Activated CD8-positive, alpha-beta memory T cell treated with anti-CD3 and anti-CD28 coated beads for 4 hours (primary cell): ENCODE measurements at places on chromosomes 16 and 17.

DNA sequence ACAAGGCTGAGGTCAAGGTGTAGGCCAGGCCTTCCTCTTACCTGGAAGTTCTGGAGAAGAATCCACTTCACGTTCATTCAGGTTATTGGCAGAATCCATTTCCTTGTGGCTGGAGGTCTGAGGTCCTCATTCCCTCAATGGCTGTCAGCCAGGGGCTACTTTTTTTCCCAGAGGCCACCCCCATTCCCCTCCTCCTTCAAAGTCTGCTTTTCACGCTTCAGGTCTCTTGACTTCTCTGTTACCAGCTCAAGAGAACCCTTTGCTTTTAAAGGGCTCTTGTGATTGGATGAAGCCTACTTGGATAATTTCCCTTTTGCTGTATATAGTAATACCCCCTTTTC is 55.1 kb upstream of the LGALS9 start:
- DNase-seq, result no peak

DNA sequence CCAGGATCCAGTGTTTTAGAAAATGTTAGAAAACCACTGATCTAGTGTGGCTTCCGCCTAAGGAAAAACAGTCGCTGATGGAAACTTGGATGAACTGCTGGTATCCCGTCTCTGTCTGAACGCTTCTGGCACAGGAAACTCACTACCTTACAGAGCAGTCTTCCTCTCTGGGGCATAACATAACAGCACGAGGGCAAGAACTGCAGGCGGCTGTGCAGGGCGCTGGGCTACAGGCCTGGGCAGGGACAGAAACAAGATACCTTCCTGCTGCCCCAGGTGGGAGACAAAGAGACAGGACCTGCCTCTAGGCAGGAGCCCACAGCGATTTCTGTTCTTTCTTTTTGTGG is 10.5 kb downstream of the MXRA7 start:
- no peak for DNase-seq

- DNase-seq, result no peak
Measured at GRCh38 chr17:6098823-6099180, 28.6 kb downstream of the WSCD1 start.

DNA sequence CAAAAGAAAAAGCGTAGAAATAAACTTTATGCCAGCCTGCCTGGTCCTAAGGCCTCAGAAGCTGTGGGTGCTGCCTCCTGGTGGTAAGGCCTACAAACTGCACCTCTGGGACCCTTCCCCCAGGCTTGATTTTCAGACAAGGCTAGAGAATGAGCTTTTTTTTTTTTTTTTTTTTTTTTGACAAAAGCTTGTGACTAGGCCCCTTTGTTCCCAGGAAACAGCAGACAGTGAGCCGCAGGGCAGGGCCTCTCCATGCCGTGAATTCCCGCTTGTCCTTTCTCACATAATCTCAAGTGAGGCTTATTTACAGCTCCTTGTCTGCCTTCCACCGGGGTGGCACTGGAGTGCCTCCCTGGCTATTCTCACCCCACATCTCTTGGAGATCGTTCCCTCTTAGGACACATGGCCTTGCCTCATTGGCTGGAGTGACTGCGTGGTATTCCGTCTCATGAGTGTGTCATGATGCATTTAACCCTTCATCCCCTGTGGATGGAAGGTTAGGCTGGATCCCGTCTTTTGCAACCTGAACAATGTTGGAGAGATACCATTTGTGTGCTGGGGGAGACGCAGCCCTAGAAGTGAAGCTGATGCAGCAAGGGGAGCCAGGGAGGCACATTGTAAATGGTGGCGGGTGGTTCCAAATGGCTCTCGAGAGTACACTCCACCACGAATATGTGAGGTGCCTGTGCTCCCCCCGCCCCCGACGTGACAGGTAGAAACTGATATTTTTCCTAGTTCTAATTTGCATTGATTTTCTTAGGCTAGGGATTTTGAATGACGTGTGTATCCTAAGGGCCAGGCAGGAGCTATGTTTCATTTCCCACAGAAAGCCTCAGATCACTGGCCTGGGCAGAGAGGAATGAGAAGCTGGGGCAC is 49.6 kb downstream of the USP22 start:
- peak; percentile 20 for DNase-seq

DNA sequence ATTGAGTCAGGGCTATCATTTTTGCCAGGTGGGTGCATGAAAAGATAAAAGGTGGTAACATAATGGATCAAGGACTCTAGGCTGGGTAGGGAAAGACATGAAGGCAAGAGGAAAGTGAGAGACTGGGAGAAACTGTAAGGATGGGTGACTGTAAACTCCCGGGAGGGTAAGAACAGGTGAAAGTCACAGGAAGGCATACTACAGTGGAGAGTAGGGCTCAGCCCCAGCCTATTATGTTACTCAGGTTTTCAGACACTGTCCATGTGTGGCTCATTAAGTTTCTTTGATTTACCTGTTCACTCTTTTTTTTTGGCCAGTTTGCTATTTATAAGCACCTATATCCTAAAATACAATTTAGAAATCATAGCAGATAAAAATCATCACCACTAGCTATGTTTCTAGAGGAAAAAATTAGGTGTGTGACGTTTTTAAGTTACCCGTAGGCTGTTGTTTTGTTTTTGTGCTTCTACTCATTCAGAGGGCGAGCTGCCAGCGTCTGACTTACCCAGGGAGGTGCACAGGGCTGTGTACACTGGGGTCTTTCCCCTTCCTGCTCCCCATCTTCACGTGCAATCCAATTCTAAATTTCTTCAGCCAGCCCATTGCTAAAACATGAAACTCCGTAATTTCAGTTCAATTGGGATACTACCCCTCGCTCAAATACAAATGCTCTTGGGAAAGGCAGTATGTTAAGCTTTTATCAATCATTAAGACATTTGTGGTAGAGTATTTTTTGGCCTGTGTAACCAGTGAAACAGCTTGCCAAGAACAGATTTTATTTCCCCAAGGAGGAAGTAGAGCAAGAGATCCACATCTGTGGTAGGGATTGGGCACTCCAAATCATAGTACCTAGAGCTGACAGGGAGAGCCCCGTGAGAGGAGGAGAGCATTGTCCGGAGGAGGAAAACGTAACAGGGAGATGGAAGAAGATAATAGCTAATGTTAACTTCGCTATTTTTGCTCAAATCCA is 21.7 kb upstream of the VWA3A start:
- no peak for DNase-seq

DNA sequence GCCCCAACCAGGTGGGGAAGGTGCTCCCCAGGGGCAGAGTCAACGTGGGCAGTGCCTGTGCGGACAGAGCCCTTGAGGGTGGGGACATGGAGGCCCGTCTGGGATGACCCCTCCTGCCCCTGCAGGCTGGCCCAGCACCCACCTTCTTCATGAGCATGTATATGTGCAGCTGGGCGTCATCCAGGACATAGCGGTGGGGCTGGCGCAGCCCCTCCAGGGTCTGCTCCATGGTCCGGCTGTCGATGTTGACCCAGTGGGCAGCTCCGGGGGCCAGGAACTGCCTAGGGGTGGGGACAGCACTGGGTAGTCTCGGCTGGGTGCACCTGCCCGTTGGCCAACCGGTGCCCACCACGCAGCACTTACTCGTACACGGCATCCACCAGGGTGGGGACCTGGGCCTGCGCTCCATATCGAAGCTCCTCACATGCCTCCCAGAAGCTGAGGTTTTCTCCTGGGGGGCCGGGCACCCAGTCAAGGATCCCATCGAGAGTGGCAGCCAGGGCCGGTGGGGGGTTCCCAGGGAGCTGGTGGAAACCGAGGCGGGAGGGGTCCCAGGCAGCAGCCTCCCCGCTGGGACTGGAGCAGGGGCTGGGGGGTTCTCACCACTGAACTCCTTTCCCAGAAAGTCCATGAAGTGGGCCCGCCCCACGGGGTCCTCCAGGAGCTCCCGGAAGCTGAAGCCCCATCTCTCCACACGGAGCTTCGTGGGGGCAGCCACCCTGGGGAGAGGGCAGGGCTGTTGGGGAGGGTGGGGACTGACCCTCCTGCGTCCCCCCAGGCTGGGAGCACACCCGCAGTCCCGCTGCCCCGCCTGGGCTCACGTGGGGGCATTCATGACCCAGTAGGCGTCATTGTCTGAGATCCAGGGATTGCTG is 5.1 kb downstream of the RGS11 start:
- no peak for DNase-seq

DNA sequence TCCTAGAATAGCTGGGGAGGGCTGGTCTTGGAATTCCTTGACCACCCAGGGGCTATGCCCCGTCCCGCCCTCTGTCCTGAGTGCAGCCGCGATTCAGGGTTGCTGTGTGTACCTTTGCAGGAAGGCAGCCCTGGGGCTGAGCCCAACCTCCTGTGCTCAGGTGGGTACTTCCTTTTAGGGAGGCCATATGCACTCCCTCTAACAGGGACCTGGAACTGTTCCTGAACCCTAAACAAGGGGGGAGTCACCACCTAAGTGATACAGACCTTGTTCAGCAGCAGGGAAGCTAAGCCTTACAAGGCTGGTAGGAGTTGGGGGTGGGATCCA is 24.6 kb downstream of the LLGL2 start:
- no peak for DNase-seq

DNA sequence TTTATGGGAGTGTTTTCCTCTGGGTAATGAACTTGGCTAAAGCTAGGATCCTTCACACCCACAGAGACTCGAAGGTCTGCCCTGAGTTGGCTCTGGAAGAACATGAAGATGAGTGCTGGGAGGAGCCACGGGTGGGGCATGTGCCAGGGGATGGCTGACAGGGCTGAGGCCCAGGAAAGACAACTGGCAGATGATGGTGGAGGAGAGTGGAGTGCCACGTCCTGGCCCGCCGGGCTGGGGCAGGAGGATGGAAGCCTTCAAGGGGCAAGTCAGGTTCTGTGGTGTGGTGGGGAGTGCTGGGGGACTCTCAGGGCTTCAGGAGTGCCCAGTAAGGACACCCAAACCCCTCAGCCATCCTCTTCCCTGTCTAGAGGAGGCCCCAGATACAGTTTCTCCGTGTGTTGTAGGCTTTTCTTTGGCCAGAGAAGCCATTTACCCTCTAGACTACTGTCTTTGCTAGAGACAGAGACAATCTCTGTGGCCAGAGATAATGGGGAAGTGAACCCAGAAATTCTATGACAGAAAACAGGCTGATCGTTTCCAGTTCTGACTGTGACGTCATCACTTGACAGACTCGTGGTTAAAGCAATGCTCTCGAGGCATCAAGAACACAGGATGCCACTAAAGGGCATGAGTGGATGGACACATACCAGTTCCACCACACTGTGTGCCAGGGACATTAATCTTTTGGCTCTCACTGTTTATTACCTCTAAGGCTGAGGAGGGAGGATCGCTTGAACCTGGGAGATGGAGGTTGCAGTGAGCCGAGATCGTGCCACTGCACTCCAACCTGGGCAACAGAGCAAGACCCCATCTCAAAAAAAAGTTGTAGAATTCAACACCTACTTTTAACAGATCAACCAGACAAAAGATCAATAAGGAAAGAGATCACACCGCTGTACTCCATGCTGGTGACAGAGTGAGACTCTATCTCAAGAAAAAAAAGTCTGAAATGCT is 18.6 kb upstream of the SLC5A10 start:
- DNase-seq, result no peak

DNA sequence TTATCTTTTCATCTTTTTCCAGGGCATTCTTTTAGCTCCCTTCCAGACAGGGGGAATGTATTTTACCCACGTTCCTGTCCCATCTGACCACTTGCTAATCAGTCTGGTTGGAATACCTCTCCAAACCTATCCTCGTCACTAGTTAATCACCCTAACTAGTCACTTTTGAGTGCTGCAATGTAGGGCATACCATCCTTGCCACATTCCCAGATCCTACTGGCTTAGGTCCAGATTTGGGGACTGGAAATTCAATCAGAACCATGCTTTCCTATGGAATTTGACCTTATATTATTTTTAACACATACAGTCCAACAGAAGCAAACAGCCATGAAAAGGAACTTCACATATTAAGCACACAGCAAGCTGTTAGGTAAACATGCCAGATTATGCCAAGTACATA is 29.7 kb downstream of the NACA2 start:
- no peak for DNase-seq

DNA sequence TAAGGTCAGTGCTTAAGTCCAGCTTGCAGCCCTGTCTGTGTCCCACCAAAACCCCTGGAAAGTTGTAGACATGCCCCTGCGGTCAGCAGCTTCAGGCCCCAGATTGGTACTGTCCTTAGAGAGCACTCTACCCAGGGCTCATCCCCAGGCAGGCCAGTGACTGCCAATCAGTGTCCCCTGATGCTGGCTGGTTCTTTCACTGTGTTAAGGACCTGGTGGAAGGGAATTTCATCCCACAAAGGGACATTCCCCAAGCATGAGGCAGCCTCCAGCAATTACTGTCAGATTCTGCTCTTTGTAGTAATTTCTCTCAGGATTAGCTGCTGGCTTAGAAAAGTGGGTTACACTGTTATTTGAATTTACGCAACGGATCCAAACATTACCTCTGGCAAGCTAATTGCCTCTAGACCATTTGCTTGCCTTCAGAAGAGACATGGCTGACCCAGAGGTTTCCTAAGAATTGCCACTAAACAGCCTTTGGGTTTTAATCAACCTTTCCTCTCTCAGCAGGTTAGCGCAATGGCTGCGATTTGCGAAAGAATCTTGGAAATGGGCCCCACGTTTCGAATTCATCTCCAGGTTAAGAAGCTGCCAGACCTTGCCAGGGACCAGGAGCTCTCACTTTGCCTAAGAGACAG is 5.9 kb downstream of the IRX6 start:
- no peak for DNase-seq

GRCh38 chr17:74358697-74359096 is 3.0 kb downstream of the BTBD17 start:
- no peak for DNase-seq

GRCh38 chr17:11944587-11944986 is 52.7 kb downstream of the ZNF18 start:
- DNase-seq, result no peak

DNA sequence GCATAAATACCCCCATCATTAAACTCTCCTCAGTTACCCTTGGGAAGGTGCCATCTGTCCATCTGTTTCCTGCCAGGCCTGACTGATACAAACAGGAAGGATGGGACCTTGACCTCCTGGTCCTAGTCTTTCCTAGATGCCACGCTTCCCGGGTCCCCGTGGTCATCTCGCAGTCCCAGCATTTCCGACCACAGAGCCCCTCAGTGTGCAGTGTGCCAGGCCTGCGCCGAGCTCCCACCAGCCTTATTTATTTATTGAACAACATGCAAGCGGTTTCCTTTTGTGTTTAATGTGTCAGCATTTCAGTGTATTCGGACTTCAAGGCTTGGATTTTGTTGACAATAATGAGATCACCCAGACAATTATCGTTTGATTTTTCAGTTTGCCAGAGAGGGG is 45.6 kb upstream of the NKD1 start:
- DNase-seq, result no peak

GRCh38 chr17:181245-182049 is at the start of gene DOC2B:
Gene DOC2B, minus strand, starts transcription at chr17:181650. Its CDS starts 171 bp downstream, at chr17:181479.
- DNase-seq, result no peak

- no peak for DNase-seq
Measured at GRCh38 chr16:17526956-17527937, 56.5 kb upstream of the XYLT1 start.

DNA sequence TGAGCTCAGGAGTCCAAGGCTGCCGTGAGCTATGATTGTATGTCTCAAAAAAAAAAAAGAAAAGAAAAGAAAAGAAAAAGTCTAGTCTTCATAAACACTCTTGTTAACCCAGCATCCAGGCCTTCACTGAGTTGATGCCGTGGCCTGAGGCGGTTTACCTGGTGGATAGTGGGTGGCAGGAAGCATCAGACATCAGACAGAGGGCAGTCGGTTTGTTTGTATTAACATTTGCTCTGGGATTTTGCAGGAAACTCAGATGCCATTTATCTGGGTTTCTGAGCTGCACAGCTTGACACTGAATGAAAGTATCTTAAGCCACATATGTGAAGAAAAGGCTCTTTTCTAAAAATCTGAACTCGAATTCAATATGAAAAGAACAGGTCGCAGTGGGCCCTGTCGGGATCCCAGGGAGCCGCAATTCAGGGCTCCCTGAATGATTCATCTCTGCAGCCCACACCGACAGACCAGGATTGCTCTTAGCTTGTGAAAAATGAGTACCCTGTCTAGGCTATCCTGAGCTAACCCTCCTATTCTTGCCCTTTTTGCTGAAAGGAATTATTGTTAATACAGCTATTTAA is 1.1 kb upstream of the DBNDD1 start:
- DNase-seq, result no peak
